IMR-90 (cell line): ENCODE measurements at places on chromosomes 2 and 18. TPM values are rescaled to one million over a fixed set of nuclear protein-coding genes. Genes with fewer than 3 reads are reported as not detected.

SERPINB10 gene
- not detected in 2 replicates for total RNA-seq

CCDC141 gene
- under 0.01 TPM in 1 of 2 replicates, not detected in the other for total RNA-seq

GALNT3 gene
- 2.0 and 4.4 TPM in 2 replicates for total RNA-seq

DSG1 gene
- total RNA-seq: not detected in 2 replicates

AGFG1 gene
- 93.6 and 126 TPM in 2 replicates for total RNA-seq

ABCA12 gene
- total RNA-seq: under 0.01 TPM in 2 replicates

CHN1 gene
- 54.4 and 58.4 TPM in 2 replicates for total RNA-seq

CXCR2 gene
- not detected in 2 replicates for total RNA-seq

RBBP8 gene
- total RNA-seq: 21.1 and 25.3 TPM in 2 replicates

LONRF2 gene
- total RNA-seq: 0.54 and 0.83 TPM in 2 replicates

TMEM131 gene
- total RNA-seq: 13.3 and 18.9 TPM in 2 replicates

C2orf66 gene
- not detected in 2 replicates for total RNA-seq

ANKRD30B gene
- total RNA-seq: not detected in 2 replicates

FHL2 gene
- total RNA-seq: 373 and 464 TPM in 2 replicates

HOXD12 gene
- total RNA-seq: not detected in 2 replicates

RAD51AP2 gene
- not detected in 2 replicates for total RNA-seq

GREB1 gene
- not detected in 2 replicates for total RNA-seq

DRC1 gene
- under 0.01 and 0.18 TPM in 2 replicates for total RNA-seq

IRS1 gene
- 21.1 and 29.4 TPM in 2 replicates for total RNA-seq
